ENCODE measurements at places on chromosomes 16 and 17.

GRCh38 chr16:28554634-28555423, 1.1 kb downstream of the SGF29 start:
- DNase-seq = no peak

DNA sequence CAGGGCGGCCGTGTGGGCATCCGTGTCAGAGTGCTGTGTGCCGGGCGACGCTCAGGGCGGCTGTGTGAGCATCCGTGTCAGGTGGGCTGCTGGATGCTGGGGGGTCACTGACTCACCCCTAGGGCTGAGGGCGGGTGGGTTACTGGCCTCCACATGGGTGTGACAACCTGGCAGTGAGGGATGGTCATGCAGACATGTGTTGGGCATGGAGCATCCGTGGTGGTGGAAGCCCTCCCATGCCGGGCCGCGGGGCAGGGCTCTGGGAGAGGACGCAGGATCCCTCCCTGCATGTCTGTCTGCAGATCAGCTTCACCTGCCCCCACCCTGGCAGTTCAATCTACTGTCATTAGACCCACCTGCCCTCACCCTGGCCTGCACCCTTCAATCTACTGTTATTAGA, 56.3 kb downstream of the METRNL start:
- DNase-seq = no peak

- no peak for DNase-seq
Observed at GRCh38 chr17:69447726-69448125, 33.2 kb downstream of the MAP2K6 start.

DNA sequence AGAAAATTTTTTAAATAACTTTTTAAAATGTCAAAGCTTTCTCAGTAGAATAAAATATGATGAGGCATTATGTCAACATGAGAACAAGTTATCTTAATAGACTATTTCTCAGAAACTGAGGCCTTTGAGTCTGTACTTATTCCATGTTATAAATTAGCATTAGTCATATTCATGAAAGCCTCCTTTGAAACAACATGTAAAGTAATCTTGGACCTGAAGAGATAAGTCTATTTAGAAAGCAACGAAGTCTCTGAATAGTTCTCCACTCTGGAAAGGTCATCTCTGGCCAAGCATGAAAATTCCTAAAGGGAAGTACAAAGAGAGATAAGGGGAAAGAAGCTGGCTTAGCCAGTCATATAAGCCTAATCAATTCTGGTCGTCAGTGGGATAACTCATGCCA, 150.8 kb downstream of the CYB561 start:
- no peak for DNase-seq

DNA sequence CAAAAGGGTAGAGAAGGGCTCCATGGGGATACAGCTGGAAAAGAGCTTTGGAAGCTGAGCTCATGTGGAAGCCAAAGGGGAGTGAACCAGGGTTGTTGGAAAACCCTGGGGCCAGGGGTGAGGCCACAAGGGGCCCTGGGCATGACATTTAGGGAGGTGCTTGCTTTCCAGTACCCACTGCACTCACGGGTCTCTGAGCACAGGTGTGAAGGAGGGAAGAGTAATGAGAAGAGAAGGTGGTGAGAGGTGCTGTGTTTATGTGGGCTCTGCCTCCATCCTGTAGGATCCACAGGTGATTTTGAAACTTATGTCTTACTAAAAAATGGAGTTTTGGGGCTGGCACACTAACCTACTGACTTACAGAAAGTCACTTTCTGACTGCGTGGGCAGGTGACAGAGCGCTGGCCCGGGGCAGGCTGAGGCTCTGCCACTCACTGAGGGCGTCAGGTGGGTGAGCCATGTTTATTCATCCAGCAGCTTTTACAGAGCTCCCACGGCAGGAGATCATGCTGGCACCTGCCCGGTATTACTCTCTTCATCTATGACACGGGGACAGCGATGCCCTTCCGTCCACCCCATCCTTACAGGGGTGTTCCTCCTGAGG, 18.9 kb downstream of the KSR1 start:
- peak; percentile 58 for DNase-seq

GRCh38 chr17:41020336-41020735, 6.7 kb downstream of the KRTAP1-5 start:
- DNase-seq = no peak

GRCh38 chr16:84068783-84069462, 26.3 kb upstream of the SLC38A8 start:
- DNase-seq = no peak

DNA sequence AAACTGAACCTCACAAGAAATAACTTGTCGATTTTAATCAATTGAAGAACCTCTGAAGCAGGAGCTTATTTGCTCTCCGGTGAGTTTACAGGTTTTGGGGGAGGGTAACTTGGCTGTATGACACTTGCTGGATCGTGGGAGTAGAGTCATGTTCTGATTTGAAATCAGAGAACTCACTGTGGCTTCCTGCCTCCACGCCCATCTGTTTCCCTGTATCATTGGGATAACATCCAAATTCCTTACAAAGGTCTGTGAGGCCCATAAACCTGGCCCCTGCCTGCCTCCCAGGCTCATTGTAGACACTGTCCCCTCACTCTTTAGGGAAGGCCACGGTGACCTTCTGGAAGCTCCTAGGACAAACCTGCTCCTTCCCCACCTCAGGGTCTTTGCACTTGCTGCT, 48.3 kb downstream of the C17orf67 start:
- no peak for DNase-seq

GRCh38 chr16:87931504-87931903, 4.8 kb downstream of the CA5A start:
- peak; percentile 22 for DNase-seq
